CD4-positive, alpha-beta T cell treated with Interleukin-4 for 1 hour (primary cell): ENCODE measurements at places on chromosomes 11 and 22.

- DNase-seq = no peak
Observed at GRCh38 chr11:111450480-111451320, 61.5 kb downstream of the BTG4 start.

DNA sequence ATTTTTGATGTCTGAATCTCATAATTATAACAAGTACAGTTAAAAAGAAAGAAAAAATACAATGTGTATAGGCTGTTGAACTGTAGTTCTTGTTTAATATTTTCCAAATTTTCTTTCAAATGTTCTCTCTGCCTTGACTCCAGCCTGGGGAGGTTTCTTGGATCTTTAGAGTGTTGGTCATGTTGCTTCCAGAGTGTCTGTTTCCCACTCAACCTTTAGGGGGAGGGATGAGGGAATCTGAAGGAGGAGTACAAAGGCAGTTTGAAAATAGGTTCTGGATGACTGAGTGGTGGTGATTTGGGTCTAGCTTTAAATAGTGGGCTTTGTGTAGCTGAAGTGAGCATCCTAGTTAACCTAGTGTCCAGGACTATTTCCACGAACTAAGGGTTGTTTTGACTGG, 2.0 kb downstream of the CTNND1 start:
- no peak for DNase-seq

- DNase-seq = no peak
Observed at GRCh38 chr11:119637481-119637880, 91.5 kb downstream of the NECTIN1 start.

DNA sequence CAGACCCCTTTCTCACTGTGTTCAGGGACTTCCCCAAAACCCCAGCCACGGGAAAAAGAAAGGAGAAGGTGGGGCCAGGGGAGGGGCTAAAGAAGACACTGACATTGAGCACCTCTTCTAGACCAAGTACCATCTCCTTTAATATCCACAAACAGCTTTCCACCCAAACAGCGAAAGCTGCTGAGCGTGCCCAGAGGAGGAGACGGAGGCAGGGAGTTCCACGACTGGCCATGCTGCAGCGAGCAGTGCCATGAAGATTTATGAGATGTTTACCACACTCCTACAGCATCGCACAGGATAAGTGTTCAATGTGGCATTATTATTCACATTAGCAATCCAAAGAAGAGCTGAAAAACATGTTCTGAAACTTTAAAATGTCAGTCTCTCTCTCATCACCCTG, 127.4 kb downstream of the LARGE1 start:
- DNase-seq = no peak

GRCh38 chr22:30893434-30894370, 74.9 kb downstream of the MORC2 start:
- DNase-seq = no peak

DNA sequence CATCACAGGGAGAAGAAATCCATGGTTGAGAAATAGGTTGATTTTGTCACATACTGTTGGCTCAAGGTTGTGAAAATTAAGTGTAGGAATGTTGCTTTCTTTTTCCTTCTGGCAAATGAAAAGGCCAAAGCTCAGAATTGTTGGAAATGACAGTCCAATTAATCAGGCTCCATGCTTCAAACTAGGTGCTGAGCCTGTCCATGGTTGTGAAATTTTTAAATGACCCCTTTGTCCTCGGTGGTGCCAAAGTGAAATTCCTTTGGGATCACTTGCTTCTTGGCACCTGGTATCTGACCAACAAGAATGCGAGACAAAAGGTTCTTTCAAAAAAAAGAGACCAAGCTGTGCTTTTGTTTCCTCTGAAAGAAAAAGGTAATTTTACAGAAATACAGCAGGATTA, 451.9 kb downstream of the ETS1 start:
- DNase-seq = no peak

DNA sequence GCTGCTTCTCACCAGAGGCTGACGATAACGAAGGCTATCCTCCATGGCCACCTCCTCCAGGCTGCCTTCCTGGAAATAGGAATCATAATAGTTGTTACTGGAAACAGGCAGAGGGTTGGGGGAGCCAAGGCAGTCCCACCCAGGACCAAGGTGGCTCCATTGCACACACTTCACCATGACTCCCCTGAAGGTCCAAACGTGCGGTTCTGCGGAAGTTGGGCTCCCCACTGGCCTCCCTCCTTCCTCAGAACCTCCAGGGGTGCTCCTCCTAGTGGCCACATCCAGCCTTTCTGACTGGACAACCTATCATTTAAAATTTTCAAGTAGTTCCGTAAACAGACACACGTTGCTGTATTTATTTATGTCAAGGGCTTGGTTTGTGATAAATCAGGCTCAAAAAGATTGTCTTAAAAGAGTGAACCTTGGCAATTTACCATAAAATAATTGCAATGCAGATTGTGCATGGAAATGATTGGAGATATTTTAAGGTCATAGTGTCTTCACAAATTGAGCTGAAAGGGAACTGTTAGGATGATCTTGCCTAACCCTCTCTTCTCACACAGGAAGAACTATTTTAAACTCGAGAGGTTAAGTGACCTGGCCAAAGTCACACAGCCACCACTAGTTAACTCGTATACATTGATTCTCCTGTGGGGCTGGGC, 1.4 kb upstream of the TCN2 start:
- DNase-seq = peak; percentile 53

DNA sequence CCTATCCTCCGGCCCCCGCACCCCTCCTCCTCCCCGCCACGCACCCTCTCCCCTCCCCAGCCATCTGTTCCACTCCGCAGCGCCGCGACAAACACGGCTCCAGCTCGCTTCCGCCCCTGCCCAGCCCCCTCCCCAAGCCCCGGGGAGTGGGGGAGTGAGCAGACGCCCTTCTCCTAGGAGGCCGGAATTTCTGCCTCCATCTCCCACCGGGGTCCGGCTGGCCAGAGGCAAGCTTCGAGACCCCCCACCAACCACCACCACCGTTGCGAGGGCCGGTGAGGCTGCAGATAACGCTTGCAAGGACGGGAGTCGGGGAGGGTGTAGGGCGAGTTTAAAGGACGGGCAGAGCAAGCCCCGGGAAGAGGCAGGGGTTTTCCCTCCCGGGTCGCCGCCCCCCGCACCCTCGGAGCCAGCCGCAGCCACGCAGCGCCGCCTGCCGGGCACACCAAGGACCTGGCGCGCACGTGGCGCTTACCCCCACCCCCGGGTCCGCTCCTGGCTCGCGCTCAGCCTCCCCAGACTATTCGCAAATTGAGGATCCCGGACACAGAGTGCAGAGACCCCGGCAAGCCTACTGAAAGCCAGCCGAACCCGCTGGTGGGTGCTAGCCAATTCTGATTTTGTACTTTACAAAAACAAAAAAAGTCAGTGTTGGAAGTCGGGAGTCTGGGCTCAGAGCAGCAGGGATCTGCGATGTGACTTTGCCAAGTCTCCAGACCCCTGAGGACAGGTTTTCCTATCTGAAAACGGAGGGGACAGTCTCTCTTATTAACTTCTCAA, 22.6 kb downstream of the RTN4RL2 start:
- peak; percentile 50 for DNase-seq

- no peak for DNase-seq
Observed at GRCh38 chr11:68567553-68567952, 107.0 kb downstream of the PPP6R3 start.

GRCh38 chr11:19680829-19681368, 31.7 kb upstream of the NAV2 start:
- no peak for DNase-seq

DNA sequence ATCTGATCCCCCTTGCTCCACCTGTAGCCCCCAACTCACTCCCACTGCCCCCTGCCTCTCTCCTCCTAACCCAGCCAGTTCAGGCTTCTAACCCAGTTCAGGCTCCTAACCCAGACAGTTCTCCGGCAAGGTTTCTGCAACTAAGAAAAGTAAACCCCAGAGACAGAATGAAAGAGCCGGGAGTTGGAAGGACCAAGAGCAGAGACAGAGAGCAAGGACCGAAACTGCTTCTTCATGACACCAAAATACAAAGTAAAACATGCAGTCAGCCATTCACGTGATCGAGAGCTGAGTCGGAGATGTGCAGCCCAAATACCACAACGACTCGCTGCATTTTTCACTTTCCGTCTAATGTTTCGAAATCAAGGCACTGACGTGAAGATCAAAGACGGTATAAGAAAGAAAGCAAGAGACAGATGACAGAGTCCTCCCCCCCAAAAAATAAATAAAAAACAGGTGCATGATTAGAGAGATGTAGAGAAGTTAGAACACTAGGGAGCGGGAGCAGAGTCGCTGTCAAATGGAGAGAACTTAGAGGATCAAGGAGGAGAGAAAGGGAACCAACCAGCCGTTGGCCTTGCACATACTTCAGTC, 884 bp downstream of the IL10RA start:
- peak; percentile 73 for DNase-seq

DNA sequence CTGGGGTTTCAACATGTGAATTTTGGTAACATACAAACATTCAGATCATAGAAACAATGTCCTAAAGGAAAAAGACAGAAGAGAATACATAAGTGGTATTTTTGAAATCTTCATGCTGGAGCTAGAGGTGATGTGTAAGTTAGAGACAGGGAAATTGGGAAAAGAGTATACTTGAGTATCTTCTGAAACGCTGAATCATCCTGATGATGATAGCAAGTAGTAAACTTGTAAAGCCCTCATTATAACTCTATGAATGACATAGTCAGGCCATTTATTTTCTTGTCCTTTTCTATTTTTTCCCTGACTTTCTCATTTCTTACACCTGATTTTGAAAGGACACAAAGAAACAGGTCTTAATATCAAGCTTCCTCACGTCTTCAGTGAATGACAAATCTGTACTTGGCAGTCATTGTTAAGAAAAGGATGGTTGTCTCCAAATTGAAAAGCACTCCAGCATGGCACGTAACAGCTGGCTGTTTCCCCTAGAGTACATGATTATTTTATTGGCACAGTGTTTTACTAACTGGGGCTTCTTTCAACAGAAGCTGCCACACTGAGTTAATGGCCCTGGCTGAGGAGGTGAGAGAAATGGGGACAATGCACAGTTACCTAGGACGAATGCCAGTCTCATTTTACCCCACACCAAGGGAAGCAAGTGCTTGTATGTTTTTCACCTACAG, 140.7 kb upstream of the CTSC start:
- no peak for DNase-seq

DNA sequence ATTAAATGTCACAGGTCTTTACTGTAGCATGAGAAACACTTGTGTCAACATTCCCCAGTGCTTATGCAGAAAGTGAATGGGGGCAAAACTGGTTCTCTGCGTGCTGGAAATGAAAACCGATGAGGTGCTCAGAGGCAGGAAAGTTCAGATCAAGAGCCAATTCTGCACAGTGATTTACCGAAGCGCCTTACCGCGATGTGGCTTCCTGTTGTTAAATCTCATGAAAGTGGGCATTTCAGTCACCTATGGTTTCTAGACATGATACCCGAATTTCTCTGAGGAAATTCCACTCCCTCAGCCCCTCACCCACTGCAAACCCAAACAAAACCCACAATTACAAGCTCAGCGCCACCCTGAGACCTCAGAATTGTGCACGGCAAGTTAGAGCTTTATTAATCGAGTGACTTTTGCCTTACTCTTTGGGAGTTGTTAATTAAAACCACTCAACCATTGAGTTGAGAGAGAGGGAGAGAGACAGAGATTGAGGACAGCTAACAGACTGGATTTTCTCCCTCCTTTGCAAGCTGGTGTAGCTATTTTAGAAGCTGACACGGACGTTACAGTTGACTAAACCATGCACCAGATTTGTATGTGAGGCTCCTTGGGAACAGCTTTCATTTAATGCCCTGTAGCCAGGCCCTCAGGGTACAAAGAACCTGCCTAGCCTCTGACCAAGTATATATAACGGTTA, 196.4 kb downstream of the DBX1 start:
- DNase-seq = no peak

GRCh38 chr11:21401496-21401895, 732.1 kb downstream of the NELL1 start:
- no peak for DNase-seq

DNA sequence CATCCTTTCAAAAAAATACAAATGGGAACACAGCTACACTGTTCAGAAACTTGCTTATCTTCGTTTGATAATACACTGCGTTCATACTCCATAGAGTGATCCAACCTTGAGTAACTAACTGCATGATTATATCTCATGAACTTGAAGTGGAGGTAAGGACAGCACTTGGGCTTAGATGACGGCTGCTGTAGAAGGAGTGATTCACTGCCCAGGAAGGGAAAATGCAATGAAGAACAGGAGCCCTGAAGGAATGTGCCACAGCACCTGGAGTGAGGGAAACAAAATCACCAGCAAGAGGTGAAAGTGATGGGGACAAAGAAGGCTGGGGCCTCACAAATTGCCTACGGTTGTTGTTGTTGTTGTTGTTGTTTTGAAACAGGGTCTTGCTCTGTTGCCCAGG, 44.1 kb upstream of the SC5D start:
- DNase-seq = no peak

- no peak for DNase-seq
Observed at GRCh38 chr22:30555282-30556210, 9.0 kb upstream of the SEC14L6 start.

DNA sequence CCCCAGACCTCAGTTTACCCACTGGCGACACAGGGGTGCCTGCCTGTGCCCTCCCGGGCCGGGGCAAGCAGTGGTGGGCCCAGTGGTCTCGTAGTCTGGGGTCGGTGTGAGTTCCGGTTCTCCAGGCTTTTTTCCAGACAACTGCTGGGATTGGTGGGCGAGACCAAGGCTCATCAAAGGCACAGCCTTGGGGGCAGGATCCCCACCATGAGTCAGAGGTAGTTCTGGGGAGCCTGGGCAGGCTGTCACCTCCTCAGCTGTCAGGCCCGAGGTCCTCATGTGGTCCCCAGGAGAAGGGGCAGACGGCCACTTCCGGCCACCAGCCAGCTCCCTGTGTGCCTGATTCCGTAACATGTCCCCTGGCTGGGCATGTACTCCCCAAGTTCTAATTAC, 827 bp upstream of the MUC2 start:
- DNase-seq = no peak

DNA sequence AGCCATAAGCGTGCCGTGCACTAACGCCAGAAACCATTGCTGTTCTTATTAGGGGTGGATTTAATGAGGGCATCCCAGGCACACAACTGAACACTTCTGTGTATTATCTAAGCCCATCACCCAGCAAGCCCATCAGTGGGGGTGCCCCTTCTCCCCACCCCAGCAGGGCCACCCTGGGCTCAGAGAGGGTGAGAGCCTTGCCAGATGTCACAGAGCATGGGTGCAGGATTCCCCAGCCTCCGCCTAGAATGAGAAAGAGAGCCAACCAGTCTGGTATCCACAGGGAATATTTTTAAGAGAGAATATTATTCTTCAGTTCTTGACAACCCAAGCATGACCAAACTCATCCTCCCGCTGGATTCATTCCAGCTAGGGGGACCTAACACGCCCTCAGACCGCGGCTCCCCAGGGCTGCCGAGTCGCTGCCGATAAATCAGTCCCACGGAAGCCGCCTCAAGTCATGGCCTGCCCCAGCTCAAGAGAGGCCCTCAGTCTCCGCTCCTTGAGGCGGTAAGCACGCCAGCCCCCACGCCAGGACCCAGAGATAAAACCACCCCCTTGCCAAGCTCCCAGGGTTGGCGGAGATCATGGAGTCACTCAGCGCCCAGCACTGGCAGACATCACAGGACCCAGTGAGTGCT, 47.2 kb downstream of the MN1 start:
- no peak for DNase-seq

DNA sequence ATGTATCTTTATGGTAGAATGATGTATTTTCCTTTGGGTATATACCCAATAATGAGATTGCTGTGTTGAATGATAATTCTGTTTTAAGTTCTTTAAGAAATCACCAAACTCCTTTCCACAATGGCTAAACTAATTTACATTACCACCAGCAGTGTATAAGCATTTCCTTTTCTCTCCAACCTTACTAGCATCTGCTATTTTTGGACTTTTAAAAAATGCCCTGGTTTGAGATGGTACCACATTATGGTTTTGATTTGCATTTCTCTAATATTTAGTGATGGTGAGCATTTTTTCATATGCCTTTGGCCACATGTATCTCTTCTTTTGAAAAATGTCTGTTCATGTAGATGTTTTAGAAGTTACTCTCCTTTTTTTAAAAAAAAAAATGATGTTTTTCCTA, 142.0 kb downstream of the METTL15 start:
- no peak for DNase-seq
